Foreskin keratinocyte (primary cell): ENCODE measurements at places on chromosomes 11 and 22.
A peak's percentile ranks its signal among the peaks of the same experiment; 100 is the strongest.

- DNase-seq, result peak; percentile 84
Measured at GRCh38 chr11:12392672-12393071, 15.3 kb downstream of the PARVA start.

DNA sequence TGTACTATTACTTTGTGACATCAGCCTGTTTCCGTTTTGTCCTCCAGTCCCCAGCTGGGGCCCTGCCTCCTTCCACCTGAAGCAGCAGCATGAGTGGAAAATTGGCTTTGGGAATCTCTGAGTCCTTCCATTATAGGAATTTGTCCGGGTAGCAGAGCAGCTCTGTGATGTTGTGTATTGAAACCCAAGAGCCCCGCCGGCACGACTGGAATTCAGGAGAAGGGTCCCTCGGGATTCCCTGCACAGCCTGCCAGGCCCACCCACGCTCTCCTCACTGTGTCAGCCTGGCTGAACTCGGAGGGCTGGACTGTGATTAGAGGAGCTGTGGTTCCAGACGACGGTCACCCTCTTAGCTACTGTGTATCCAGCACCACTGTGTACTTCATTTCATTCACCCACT, 18.8 kb upstream of the TSPAN18 start:
- DNase-seq, result no peak

DNA sequence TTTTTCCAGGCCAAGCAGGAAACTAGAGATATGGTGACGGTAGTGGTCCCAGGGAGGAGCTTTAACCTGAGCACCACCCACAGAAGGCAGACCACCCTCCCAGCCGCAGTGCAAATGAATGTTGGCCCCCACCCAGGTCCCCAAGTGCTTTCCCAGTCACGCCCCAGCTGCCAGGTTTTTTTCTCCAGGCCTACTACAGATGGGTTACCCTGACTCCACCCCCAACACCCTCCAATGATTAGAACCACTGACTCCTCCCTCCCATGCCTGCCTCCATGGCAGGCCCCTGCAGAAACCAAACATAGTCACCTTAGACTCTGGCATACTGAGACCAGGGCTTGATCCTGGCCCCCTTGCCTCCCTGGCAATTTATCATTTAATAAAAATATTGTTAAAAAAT, 58.7 kb upstream of the CHST1 start:
- DNase-seq, result no peak

GRCh38 chr22:49726022-49726681, 101.5 kb downstream of the BRD1 start:
- DNase-seq, result no peak

DNA sequence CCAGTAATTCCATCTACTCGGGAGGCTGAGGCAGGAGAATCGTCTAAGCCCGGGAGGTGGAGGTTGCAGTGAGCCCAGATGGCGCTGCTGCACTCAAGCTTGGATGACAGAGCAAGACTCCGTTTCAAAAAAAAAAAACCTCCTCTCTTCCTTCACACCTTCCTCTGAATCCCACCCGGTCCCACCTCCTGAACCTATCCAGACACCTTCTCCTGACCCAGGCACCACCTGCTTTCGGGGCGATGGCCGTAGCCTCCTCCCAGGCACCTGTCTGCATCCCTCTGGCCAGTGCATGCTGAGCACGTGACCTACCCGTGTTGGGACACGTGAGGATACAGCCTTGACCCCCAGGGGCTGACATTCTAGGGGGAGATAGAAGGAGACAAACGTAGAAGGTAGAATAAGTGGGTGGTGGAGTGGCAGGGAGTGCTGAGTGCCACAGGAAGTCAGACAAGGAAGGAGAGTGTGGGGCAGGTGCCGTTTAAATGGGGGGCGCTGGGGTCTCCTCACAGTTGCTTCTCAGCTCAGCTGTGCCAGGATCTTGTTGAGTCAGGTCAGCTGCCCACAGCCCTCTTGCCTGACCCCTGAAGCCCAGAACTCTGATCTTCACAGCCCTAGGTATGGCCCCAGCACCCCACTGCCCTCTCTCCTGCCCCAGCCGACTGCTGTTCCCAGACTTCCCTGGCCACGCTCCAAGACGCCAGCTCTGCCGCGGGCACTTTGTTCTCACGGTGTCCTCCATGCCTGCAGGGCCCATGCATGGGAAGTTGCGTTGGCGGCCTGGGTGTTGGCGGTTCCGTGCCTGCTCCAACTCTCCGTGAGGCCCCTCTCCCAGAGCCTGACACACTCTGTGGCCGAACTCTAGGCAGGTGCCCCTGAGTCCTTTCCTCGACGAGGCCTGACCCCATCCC, 1.2 kb upstream of the MIOX start:
- DNase-seq, result no peak

- DNase-seq, result no peak
Measured at GRCh38 chr11:110491577-110492320, 62.0 kb downstream of the FDX1 start.

GRCh38 chr11:128530118-128531074, 57.0 kb downstream of the ETS1 start:
- DNase-seq, result peak; percentile 59

DNA sequence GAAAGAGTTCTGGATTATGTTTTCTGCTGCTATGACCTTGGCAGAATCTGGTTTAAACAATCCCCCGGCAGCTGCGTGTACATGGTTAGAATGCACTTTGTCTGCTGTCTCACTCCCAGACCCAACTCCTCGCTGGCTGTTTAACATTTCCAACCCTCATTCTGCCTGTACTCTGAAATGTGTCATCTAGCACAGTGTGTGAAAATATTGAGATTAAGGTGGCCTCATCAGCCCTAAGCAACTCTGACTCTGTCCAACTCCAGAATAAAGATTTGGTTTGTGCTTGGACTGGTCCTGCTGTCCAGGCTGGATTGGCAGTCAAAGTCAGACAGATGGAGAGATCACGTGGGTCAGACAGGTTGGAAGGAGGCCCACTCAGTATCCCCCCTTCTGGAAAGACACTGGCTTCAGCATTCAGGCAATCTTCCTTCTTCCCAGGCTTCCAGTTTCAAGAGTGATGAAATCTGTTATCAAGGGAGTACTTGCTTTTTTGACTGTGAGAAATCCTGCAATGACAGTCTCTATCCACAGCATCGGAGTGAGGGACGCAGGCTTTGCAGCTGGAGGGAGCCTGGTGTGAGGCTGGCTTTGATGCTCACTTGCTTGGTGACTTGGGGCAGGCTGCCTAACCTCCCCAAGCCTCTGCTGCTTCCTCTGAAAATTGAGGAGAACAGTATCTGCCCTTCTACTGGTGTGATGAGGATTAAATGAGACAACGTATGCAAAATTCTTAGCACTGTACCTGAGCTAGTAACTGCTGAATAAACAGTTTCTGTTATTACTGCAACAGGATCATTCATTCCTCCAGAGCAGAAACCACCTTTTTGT, 29.8 kb downstream of the ABTB2 start:
- DNase-seq, result no peak

GRCh38 chr22:28788601-28789000, 11.8 kb downstream of the XBP1 start:
- DNase-seq, result no peak

DNA sequence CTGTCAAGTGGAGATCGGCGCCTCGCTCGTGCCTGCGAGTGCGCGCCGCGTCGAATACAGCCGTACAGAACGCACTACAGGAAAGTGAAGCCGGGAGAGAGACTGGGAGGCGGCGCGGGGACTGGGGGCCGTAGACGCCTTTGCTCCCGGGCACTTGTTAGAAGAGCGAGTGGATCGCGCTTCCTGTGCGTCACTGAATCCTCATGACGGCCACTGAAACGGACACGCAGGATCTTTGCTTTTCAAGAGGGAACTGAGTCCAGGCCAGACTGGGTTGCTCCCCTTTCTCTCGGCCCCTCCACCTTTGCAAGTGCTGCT, 314 bp downstream of the RIC8A start:
- DNase-seq, result no peak

DNA sequence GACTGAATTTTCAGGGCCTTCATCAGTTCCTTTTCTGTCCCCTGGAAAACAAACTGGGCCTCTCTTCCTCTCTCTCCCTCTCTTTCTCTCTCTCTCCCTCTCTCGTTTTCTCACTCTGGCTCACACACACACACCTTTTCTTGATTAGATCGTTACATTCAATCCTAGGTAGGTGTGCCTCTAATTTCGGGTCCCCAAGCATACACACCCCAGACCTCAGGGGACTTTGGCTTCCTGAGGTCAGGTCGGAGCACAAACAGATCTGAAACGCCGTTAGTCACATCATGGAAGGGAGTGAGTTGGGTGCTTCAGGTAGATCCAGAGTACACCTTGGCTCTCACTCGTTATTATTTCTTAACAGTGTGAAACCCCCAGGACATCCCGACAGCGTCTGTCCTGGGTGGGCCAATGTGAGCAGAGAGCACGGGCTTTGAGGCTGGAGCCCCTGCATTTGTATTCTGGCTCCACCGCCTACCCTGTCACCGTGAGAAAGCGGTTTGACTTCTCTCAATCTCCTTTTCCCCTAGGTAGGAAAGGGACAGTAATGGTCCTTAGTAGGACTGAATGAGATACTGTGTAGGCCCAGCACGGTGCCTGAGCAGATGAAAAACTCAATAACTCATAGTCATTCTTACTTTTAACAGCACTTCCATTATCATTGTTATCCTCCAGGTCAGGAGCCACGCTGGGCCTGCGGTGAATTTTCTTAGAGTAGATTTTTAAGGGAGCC, 37.3 kb upstream of the POU2AF1 start:
- no peak for DNase-seq

DNA sequence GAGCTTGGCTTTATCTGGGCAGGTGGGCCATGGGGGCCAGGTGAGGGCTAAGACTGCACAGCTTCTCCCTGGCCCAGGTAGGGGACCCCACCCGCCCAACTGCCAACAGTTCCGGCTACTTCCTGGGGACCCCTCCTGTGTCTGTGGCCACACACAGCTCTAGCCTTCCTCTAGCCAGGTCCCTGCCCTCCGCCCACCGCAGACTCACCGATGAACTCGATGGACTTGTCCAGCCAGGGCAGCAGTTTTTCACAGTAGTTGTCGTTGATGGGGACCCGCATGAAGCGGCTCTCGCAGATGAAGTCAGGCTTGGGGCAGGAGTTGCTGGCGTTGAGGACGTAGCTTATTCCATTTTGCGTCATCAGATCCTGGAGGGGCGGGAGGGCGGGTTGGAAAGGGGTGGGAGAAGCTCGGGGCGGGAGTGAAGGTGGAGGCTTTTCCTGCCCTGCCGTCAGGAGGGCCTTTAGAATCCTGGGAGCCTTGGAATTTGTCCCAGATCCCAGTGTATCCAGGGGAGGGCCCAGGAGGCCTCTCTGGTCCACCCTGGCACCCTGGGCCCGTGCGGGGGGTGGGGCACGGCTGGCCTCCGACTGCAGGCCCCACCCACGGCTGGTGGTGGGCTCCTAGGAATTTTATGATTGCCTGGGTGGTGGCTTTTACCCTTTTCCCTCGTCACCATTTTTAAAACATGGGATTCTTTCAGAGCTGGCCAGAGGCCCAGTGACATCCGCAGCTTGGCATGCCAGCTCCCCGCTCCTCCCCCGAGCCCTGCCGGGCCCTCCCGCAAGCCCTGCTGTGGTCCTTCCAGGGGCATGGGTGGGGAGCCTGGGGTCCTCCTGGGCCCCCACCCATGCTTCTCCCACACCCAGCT, 13.9 kb downstream of the DUSP8 start:
- DNase-seq, result no peak

DNA sequence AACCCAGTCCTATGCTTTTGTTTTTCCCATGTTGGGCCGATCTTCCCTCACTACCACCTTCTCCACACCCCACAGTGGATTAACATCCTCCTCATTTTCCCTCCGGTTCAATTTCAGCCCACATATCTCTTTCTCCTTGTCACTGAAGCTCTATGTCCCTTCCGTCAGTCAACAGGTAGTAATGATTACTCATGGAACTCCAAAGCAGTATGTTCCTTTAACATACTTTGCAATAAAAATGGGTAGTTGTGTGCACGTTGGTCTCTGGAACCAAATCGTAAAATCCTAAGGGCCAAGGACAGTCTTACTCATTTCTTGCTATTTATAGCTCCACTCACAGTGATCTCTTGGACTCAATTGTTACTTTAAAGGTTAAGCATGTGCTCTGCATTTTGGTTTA, 20.2 kb downstream of the AMOTL1 start:
- DNase-seq, result no peak

GRCh38 chr11:126736682-126737572, 263.6 kb downstream of the KIRREL3 start:
- DNase-seq, result no peak

DNA sequence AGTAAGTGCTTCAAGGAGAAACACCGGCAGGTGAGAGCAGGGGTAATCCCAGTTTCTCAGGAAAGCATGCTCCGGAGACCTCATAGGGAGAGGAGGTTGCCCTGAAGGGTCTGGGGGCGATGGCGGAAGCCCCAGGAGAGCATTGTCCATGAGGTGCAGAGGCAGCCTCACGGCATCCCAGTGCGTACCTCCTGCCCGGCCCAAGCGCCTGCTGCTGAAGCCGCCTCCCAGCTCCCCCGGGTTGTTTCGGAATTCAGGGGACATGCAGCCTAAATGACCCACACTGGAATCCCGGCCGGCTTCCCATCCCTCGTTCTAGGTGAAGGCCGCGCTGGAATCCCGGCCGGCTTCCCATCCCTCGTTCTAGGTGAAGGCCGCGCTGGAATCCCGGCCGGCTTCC, 2.7 kb downstream of the ZBED4 start:
- no peak for DNase-seq

DNA sequence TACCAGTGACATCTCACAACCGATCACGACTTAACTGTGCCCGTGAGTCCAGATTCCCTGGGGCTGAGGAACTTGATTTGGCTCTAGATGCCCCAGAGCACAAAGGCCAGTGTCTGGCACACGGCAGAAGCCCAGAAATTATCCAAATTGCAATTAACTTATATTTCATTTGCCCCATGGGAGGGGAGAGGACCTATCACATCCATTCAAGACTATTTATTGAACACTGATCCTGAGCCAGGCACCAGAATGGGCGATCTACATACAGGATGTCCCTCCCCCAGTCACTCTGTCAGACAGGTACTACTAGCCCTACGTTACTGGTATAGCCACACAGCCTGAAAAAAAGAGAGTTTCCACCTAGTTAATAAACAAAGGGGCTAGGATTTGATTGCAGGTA, 5.1 kb downstream of the DNAL4 start:
- DNase-seq, result no peak

DNA sequence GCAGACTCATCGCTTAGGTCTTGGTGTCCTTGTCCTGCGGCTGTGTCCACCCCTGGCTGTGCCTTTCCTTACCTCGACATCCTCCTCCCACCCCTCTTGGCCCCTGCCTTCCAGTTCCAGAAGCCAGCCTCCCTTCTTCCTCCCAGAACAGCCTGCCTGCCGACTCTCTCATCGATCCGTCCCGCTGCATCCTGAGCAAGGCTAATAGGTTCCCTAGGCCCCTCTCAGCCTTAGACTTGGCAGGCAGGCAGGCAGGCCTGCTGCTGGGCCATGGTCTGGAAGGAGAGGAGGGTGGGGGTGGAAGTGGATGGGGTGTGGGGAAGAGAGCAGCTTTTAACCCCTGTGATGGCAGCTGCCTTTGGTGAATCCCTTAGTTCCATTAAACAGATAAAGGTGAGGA, 196.7 kb upstream of the TBCEL start:
- no peak for DNase-seq
